ENCODE measurements at places on chromosomes 16 and 17.

- no peak for DNase-seq
Observed at GRCh38 chr17:58165981-58166380, 801 bp upstream of the OR4D2 start.

GRCh38 chr17:65918916-65919315 is 273.0 kb downstream of the CEP112 start:
- no peak for DNase-seq

- no peak for DNase-seq
Observed at GRCh38 chr17:54789101-54789880, 111.4 kb upstream of the TOM1L1 start.

DNA sequence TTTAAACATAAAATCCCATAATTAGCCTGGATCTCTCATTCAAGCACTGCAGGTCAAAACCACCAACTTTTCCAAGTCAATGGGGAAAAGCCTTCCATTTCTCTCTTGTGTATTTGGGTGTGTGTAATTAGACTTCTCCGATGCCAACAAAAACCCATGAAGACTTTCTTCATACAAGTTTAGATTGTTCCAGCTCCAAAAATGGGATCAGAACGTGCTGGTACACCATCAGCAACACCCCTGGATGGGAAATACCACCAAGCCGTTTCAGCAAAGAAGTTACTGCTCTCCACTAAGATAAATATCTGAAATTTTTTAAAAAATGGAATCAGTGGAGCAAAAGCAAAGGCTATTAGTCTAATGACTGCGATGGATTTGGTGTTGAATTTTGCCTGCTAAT is 837.3 kb upstream of the SOX9 start:
- no peak for DNase-seq

DNA sequence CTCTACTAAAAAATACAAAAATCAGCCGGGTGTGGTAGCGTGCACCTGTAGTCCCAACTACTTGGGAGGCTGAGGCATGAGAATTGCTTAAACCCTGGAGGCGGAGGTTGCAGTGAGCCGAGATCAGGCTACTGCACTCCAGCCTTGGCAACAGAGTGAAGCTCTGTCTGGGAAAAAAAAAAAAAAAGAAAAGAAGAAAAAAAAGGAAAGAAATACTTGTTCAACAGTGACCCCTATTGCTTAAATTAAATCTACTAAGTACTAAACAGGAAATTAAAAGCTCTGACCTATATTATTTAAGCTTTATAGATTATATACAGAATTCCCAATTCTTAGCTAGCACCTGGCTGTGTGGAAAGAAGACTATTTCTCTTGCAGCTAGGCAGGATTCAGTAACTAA is 48.9 kb downstream of the FBXL20 start:
- DNase-seq, result no peak

GRCh38 chr17:56549501-56549900 is 44.0 kb upstream of the NOG start:
- DNase-seq, result no peak

DNA sequence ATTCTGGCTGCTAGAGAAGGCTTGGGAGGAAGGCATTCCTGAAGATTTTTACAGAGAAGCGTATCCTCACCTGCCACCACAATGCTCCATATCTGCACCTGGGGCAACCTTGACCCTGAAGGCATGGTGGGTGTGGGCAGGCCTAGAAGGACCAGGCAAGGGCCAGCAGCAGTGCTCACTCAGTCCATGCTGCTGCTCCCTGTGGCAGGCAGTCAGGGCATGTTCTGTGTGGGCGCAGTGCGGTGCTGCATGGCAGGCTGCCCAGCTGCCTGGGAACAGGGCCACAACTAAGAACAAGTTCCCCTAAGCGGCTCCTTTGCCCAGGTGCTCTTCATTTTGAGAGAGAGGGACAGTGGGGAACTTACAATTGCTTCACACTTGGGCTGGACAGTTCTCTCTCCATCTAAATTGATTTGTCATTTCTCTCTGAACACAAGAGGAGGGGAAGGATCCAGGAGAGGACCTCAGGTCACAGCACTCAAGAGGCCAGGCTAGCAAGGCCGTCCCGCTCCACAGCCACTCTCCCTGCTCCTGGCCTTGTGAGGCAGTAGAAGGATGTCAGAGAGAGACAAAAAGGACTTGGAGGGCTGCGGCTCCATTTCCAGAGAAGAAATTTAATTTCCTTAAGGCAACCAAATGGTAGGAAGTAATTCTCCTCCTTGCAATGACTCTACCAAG is 158.8 kb downstream of the AATF start:
- no peak for DNase-seq

GRCh38 chr17:6241381-6241780 is 171.2 kb downstream of the WSCD1 start:
- no peak for DNase-seq

- peak; percentile 45 for DNase-seq
Observed at GRCh38 chr16:4477966-4478365, 1.8 kb downstream of the HMOX2 start.

- no peak for DNase-seq
Observed at GRCh38 chr16:88499292-88499691, 46.2 kb downstream of the ZFPM1 start.

DNA sequence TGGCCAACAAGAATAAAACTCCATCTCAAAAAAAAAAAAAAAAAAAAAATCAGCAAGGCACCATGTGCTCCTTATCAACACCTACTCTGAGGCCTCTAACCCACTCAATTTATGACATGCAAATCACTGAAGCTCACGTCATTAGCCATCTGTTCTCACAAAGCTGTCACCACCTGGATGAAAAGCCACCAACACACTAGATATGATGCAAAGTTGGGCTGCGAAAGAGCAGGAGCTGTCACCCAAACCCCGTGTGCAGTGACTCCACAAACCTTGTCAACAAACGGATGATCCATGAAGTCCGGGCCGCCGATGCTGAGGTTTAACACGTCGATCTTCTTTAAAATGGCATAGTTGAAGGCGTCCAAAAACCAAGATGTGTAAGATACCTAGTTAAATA is 25.3 kb downstream of the MBTPS1 start:
- DNase-seq, result no peak

DNA sequence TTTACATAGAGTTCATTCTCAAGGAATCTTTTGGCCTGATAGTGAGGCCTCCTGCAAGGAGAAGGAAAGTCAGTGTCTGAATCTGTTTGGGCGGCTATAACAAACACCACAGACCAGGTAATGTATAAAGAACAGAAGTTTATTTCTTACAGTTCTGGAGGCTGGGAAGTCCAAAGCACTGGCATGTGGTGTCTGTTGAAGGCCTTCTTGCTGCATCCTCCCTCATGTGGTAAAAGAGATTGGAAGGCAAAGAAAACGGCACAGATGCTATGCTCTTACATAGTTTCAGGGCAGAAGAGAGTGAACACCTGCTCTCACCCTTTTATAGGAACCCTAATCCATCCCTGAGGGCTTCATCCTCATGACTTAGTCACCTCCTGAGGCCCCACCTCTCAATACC is 31.2 kb upstream of the DNAJA2 start:
- no peak for DNase-seq

- DNase-seq, result no peak
Observed at GRCh38 chr16:919658-920050, 51.1 kb downstream of the LMF1 start.

DNA sequence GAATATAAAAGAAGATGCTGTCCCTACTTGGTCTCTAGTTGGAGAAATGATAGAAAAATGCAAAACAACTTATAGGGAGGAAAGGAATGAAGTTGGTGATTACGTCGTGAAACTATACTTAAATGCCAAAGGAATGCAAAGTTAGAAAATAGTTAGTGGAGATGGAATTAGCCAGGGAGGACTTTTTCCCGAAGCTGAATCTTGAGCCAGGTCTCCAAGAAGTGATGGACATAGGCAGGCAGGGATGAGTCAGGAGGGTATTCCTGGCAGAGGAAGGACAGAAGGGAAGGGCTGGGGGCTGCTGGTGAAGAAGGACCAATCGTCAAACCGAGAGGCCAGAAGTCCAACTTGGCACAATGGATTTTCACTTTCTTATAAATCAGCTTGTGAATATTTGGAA is 1.8 kb downstream of the SNTB2 start:
- DNase-seq, result no peak

- DNase-seq, result no peak
Observed at GRCh38 chr17:56987283-56987834, 9.4 kb downstream of the SCPEP1 start.

DNA sequence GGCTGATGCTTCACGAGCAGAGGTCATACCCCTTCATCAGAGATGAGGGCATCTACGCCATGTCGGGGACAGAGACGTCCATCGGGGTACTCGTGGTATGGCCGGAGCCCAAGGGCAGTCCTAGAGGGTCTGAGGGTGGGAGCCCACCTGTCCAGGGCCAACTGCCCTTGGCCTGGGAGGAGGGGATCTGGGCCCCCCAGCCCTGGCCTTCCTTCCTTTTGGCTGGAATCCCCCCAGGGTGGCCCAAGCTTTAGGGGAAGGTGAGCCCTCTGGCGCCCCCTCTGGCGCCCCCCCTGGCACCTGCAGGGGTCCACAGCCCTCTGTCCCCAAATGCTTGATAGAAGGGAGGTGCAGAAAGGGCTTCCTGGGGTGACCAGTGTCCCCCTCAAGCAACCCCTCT is 69.3 kb downstream of the SCNN1B start:
- DNase-seq, result no peak

GRCh38 chr16:84501077-84501735 is 3.3 kb downstream of the MEAK7 start:
- DNase-seq, result peak; percentile 83

DNA sequence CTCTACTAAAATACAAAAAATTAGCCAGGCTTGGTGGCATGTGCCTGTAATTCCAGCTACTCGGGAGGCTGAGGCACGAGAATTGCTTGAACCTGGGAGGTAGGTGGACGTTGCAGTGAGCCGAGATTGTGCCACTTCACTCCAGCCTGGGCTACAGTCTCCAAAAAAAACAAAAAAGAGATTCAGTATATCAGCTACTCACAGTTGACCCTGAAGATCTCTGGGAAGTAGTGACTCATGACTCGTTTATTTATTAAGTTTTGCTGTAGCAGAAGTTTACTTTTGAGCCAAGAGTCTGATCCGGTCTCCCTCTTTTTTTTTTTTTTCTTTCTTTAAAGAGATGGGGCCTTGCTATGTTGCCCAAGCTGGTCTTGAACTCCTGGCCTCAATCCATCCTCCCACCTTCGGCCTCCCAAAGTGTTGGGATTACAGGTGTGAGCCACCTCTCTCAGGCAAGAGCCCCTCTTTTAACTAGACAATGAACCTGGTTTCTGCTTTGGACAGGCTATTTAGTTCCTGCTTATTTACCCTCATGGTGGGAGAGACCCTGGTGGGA is 4.4 kb downstream of the MVP start:
- DNase-seq, result no peak

DNA sequence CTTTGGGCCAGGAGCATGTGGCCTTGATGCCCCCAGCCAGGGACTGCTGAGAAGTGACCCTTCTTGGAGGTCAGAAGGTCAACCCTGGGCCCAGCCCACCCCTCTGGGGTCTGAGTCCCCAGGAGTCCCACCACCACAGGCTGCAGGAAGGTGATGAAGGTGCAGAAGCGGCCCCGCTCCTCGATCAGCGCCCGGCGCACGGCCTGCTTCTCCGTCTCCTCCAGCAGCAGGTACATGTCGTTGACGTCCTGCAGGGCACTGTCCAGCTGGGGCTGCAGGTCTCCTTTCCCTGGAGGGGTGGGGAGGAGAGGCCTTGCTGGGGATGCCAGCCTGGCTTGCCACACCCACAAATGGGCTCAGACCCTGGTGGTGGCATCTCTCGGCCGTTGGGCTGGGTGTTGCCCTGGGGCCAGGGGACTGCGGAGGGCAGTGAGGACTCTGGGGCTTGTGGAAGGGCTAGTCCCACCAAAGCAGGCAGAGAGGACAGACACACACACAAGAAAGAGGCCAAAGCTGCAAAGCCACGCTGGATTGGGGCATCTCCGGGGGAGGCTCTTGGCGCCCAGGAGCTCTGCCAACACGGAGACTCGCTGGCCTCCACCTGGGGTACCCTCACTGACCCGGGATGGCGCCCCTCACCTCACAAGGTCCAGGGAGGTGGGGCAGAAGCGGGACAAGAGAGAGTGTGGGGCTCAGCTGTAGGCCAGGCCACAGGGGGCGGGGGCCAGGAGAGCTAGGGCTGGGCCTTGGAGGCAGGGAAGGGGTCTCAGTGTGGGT is 7.5 kb downstream of the MTSS2 start:
- DNase-seq, result no peak

GRCh38 chr17:54977744-54978143 is 9.2 kb downstream of the STXBP4 start:
- no peak for DNase-seq

- DNase-seq, result no peak
Observed at GRCh38 chr17:46045639-46046038, 46.6 kb downstream of the STH start.

DNA sequence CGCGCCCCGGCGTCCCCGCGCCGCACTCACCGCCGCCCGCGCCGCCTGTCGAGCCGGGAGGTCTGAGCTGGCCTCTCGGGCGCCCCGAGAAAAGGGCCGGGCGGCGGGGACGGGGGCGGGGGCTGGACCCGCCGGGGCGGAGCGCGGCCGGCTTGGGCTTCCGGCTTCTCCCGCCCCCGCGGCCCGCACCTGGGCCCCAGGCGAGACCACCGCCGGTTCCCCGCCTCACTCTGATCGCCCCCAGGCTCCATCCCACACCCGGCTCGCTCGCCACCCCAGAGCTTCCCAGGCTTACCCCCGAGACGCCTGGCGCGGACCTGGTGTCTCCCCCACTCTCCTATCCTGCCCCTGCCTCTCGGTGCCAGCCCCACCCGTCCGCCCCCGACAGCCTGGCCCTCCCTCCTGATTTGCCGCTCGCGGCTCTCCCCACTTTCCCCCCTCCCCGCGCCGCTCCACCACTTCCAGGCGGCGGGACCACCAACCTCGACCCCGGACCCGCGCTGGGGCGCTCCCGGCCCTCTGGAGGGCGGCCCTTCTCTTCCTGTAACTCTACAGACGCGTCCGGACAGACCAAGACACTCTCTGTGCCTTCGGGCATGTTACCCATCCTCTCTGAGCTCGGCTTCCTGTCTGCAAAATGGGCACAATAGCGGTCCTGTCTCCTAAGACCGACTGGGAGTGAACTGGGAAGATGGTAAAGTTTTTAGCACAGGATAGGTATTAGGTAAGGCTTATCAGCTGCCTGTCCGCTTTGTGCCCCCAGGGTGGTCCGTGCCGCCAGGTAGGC is at the start of gene LITAF:
TSS of gene LITAF (minus strand) at position 64 of the 787 bp plus-strand sequence. CDS start 30,189 bp downstream, outside the sequence.
- DNase-seq, result no peak

- DNase-seq, result no peak
Observed at GRCh38 chr16:65118871-65119270, 3.0 kb downstream of the CDH11 start.

- DNase-seq, result no peak
Observed at GRCh38 chr16:55263271-55264250, 60.4 kb upstream of the IRX6 start.
